Vagina (tissue), 2 donors: ENCODE measurements at places on chromosomes 6 and 20. TPM values are rescaled to one million over a fixed set of nuclear protein-coding genes. Genes with fewer than 3 reads are reported as not detected.

The TCF15 gene
- not detected for total RNA-seq

GRCh38 chr20:62567246-62568044 is 74.9 kb upstream of the SLCO4A1 start:
- DNase-seq = no peak
- no peak overlapping the region for H3K27ac ChIP-seq
- no peaks in the 10 kb centered on the region for H3K36me3 ChIP-seq
- H3K27me3 ChIP-seq = no peaks in the 10 kb centered on the region
- no peaks in the 10 kb centered on the region for H3K4me1 ChIP-seq

DNA sequence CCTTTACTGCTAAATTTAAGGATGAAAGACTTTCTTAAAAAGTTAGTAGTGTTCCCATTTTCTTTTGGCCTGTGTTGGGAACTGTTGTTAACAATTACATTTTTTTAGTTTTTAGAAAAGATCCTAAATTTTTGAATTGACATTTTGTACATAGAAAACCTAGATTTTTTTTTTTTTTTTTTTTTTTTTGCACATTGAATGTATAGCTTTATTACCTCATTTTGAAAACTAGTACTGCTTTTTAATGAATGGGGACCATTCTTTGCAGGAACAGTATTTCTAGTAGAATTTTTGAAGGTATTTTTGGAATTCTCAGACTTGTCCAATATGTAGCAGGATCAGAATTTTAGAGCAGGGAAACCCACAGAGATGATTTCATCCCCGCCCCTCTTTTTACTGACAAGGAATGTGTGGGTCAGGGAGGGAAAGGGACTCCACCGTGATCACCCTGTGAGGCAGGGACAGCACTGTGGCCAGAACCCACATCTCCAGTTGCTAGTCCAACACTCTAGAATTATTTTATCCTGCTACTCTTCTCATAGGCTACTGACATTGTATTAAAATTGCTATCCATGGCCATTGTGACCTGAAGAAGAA is 154.4 kb upstream of the SUPT3H start:
- no peaks in the 10 kb centered on the region for H3K36me3 ChIP-seq
- no peak for DNase-seq
- peak overlapping the region; percentile 38 for H3K27ac ChIP-seq
- H3K4me1 ChIP-seq = peaks cover 7% of the 10 kb centered on the region
- no peak overlapping the region for H3K4me3 ChIP-seq

DNA sequence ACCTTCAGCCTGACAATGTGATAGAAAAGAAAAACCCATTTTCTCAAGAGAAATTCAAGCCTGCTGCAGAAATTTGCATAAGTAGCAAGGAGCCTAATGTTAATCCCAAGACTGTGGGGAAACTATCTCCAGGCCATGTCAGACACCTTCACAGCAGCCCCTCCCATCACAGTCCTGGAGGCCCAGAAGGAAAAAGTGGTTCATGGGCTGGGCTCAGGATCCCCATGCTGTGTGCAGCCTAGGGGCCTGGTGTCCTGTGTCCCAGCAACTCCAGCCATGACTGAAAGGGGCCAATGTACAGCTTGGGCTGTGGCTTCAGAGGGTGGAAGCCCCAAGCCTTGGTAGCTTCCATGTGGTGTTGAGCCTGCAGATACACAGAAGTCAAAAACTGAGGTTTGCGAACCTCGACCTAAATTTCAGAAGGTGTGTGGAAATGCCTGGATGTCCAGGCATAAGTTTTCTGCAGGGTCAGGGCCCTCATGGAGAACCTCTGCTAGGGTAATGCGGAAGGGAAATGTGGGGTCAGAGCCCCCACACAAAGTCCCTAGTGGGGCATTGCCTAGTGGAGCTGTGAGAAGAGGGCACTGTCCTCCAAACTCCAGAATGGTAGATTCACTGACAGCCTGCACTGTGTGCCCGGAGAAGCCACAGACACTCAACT is 11.8 kb downstream of the ZBTB9 start:
- no peaks in the 10 kb centered on the region for H3K4me1 ChIP-seq
- H3K36me3 ChIP-seq = no peaks in the 10 kb centered on the region

DNA sequence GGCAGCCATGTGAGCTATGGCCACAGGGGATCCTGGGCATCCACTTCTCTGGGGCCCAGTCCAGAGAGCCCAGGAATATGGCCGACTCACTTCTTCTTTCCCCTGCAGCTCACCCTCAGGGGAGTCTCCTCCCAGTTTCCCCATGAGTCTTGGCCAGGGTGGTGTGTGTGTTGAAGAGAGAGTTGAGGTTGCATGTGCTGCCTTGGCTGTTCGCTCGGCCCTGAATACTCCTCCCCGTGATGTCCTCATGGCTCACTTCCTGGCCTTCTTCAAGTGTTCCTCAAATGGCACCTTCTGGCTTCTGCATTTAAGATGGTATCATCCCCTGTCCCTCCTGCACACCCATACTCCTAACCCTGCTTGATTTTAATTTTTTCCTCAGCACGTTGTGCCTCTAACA is 3.2 kb upstream of the TREML1 start:
- H3K27me3 ChIP-seq = no peaks in the 10 kb centered on the region
- H3K36me3 ChIP-seq = no peaks in the 10 kb centered on the region
- H3K4me3 ChIP-seq = no peak overlapping the region
- peak; percentile 77 for DNase-seq
- H3K4me1 ChIP-seq = no peaks in the 10 kb centered on the region

DNA sequence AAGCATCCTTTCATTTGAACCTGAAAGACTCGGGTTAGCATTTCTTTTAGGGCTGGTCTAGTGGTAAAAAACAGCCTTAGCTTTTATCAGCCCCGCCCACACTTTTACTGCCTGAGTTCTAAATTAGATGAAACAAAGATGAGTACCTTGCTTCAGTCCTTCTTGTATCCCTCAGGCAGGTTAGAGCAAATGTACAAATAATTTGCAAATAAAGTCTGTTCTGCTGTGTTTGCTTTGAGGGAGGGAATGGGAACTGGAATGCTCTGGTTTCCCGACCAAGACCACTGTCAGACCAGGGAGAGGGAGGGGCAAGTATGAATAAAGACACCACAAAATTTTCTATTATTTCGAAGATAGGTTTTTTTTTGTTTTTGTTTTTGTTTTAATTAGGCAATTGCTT is 85.5 kb upstream of the FLRT3 start:
- H3K27ac ChIP-seq = no peak overlapping the region
- no peak for DNase-seq
- H3K4me1 ChIP-seq = no peaks in the 10 kb centered on the region

DNA sequence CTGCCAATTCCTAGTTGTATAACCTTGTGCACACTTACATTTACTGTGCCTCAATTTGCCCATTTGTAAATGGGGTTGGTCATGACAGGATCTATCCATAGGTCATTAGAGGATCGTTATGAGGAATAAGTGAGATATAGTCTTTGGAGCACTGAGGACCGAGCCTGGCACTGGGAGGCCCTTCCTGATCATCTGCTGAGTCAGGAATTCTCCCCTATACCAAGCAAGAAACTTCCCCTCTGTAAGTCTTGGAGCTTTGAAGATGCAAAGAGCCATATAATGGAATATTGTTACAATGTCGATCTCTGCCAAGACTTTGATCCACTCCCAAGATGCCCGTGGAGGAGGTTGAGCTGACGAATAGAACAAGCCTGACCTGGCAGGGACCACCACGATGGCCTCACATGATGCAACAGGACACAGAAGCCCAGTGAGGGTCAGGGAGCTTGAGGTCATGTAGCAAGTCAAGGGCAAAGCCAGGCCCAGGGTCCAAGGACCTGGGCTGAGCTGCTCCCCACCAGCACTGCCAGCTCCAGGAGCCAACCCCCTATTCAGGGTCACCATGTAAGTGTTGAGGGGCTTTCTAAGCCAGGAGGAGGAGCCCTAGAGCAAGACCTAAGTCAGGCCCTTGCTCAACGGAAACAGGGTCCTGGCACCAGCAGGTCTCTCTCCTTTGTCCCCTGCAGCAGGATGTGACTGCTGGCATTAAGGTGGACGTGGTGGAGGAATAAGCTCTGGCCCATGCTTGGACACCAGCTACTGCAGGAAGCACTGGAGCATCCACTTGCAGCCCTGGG is 16.7 kb downstream of the PDRG1 start:
- no peaks in the 10 kb centered on the region for H3K4me1 ChIP-seq
- no peaks in the 10 kb centered on the region for H3K27me3 ChIP-seq
- H3K4me3 ChIP-seq = no peak overlapping the region

DNA sequence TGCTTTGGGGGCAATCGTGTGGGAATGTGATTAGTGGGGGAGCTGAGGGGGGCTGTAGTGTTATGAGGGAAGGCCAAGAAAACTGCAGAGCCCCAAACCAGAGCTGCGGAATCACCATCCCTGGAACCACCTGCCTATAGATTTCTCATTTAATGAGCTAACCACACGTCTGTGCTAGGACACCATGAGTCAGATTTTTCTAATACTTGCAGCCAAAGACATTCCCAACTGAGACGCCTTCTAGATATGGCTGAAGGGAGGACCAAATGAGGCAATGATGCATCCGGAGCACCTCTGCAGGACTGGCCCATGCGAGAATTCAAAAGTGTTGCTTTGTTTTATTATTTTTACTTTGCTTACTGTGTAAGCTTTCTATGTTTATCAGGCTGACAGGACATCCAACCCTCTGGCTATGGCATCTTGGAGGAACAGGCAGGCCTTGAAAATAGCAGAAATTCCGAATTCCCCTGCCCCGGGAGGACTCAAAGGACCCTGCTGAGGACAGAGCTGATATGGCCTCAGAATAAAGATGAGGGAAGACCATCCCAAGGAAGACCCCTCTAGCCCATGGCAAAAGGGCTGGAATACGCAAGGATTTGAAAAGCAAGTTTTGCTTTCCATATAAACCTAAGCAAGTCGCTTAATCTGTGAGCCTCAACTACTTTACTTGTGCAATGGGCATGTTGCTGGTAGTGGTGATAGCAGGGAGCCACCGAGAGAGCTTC is 3.1 kb upstream of the PTGIS start:
- no peaks in the 10 kb centered on the region for H3K36me3 ChIP-seq
- peaks cover 22% of the 10 kb centered on the region for H3K4me1 ChIP-seq
- DNase-seq = no peak
- H3K27me3 ChIP-seq = peaks cover 3% of the 10 kb centered on the region
- peak overlapping the region; percentile 88 for H3K27ac ChIP-seq

The KIAA0408 gene
- 4.7 TPM for total RNA-seq

- no peak overlapping the region for H3K27ac ChIP-seq
- no peak for DNase-seq
- H3K27me3 ChIP-seq = peaks cover 7% of the 10 kb centered on the region
- no peaks in the 10 kb centered on the region for H3K4me1 ChIP-seq
Measured at GRCh38 chr20:63292292-63292701, 689 bp upstream of the COL20A1 start.

- peaks cover 61% of the 10 kb centered on the region for H3K36me3 ChIP-seq
- no peaks in the 10 kb centered on the region for H3K27me3 ChIP-seq
- H3K4me1 ChIP-seq = peaks cover 21% of the 10 kb centered on the region
- H3K27ac ChIP-seq = no peak overlapping the region
- no peak overlapping the region for H3K4me3 ChIP-seq
- DNase-seq = no peak
Measured at GRCh38 chr6:36223706-36224105, 27.2 kb downstream of the BRPF3 start.

DNA sequence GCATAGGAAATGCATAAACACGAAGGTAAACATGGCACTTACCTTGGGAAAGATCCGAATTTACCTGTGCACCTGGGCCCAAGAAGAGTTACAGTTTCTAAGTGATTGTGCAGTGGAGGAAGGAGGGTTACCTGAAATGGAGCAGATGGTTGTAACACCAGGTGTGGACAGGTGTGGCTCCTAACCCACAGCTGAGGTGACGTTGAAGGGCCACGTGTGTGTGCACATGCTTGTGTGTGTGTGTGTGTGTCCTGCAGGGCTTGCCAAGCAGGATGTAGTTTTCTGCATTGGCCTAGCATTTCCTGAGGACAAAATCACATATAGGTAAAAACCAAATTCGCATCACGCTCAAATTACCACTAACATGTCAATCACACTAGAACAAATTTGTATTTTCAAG is 240.8 kb downstream of the ANKRD60 start:
- no peak overlapping the region for H3K27ac ChIP-seq
- DNase-seq = no peak
- no peak overlapping the region for H3K4me3 ChIP-seq
- no peaks in the 10 kb centered on the region for H3K36me3 ChIP-seq

DNA sequence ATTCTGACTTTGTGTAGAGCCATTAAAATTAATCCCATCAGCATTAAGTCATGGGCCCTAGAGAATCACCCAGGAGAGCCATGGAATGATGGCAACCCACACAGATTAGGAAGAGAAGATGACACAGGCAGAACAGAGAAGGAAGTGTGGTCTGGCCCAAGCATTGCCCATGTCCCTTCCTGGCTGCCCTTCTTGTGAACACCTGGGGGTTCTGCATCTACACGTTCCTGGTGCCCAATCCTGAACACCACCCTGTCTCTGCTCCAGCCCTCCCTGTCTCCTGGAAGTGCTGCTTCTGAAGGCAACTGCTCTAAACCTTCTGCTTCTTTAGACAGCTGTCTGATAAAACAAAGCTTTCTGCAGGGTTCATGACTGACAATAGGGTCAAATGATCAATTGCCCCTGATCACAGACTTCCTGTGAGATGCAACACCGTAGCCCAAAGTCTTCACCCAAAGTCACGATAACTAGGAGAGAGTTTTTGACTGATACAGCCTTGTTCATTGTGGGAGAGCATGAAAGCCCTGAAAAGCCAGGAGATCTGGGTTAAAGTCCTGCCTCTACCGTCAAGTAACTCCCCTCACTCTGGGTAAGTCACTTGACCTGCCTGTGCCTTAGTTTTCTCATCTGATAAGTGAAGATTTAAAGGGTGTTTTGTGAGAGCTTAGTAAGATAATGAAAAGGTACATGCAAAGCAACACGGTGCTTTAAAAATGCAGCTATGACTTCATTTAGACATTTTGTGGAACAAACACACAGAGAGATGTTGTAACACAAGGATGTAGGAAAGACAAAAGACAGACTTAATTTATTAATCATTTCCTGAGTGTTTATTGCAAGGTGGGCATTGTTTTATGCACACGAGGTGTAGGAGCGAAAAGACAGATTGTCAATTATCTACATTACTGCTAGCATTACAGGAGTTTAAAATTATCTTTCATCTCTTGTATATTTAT is 291.2 kb upstream of the STXBP5 start:
- DNase-seq = no peak
- H3K4me1 ChIP-seq = peaks cover 28% of the 10 kb centered on the region
- no peak overlapping the region for H3K4me3 ChIP-seq
- H3K27ac ChIP-seq = peak overlapping the region; percentile 69
- no peaks in the 10 kb centered on the region for H3K36me3 ChIP-seq

DNA sequence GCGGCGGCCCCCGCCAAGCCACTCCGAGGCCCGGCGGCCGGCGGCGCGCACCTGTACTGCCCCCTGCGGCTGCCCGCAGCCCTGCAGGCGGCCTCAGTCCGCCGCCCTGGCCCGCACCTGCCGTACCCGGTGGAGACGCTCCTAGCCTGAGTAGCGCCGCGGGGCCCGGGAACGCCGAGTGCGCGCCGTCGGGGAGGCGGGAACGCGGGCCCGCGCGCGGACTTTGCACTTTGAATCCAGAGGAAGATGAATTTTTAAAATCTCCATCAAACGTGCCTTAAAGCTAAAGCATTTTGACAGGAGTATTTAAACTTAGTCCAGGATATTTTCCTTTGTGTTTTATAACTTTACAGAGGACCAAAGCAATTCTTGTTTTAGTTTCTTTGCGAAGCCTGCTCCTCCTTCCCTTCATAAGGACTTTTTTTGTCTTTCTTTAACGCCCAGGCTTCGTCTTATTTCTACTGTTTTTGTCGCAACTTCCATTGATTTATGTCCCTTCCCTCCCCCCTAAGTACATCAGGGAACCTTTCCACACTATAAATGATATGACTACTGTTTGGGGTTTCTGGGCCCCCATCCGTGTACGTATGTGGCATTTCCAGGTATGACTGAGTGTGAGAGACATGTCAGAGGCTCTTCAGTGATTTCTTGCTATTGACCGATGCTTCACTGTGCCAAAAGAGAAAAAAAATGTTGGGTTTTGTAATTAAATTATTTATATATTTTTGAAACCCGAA is 2.0 kb downstream of the FOXQ1 start:
- no peaks in the 10 kb centered on the region for H3K36me3 ChIP-seq
- H3K4me3 ChIP-seq = peak overlapping the region; percentile 43
- H3K27ac ChIP-seq = peak overlapping the region; percentile 36
- no peaks in the 10 kb centered on the region for H3K27me3 ChIP-seq
- H3K4me1 ChIP-seq = peaks cover 41% of the 10 kb centered on the region
